ENCODE measurements at places on chromosomes 1 and 21. TPM values are rescaled to one million over a fixed set of nuclear protein-coding genes. Genes with fewer than 3 reads are reported as not detected.

Gene E2F2
- total RNA-seq: 0.32 TPM

Gene GPR3
- 0.90 TPM for total RNA-seq

Gene TAS1R1
- not detected for total RNA-seq

Gene HCRTR1
- total RNA-seq: not detected

Gene HTR6
- not detected for total RNA-seq

Gene LRRN2
- 3.2 TPM for total RNA-seq

Gene KRTAP19-1
- total RNA-seq: not detected

Gene TSPEAR
- total RNA-seq: 0.23 TPM

Gene CELA2B
- total RNA-seq: not detected

Gene SERINC2
- 40.6 TPM for total RNA-seq

Gene WNT3A
- total RNA-seq: 10.1 TPM

Gene EFNA3
- total RNA-seq: 1.0 TPM

Gene ANKRD34A
- 0.69 TPM for total RNA-seq

Gene RNU1-1
- total RNA-seq: 6,622 TPM

Gene VWA5B1
- total RNA-seq: 0.09 TPM

Gene HEYL
- 17.7 TPM for total RNA-seq

Gene TAS1R2
- total RNA-seq: not detected

Gene COL16A1
- total RNA-seq: 28.9 TPM

Gene LCE7A
- not detected for total RNA-seq

Gene TRAF3IP3
- total RNA-seq: 12.4 TPM

Gene NPL
- total RNA-seq: 44.5 TPM

Gene AADACL4
- not detected for total RNA-seq

Gene CR1
- total RNA-seq: 11.4 TPM

Gene FAM167B
- 65.9 TPM for total RNA-seq

Gene CLDN17
- total RNA-seq: not detected

Gene DDR2
- total RNA-seq: 44.6 TPM

Gene KCNJ9
- total RNA-seq: not detected

Gene RNASEL
- total RNA-seq: 12.8 TPM

Gene GLIS1
- total RNA-seq: 0.14 TPM

Gene LGR6
- total RNA-seq: 1.8 TPM

Gene CKS1B
- 27.0 TPM for total RNA-seq

Gene SLAMF9
- not detected for total RNA-seq

Gene EMC1
- 38.7 TPM for total RNA-seq

Gene UTS2
- not detected for total RNA-seq

Gene RC3H1
- 36.5 TPM for total RNA-seq

Gene LRRC39
- total RNA-seq: 0.58 TPM

Gene NASP
- total RNA-seq: 49.8 TPM

Gene CENPS
- total RNA-seq: 10.2 TPM
